Stimulated activated CD4-positive, alpha-beta T cell treated with anti-CD3 and anti-CD28 coated beads, Interleukin-2, amount 100 ng/mL, for 4 hours (primary cell): ENCODE measurements at places on chromosomes 1 and 21.

DNA sequence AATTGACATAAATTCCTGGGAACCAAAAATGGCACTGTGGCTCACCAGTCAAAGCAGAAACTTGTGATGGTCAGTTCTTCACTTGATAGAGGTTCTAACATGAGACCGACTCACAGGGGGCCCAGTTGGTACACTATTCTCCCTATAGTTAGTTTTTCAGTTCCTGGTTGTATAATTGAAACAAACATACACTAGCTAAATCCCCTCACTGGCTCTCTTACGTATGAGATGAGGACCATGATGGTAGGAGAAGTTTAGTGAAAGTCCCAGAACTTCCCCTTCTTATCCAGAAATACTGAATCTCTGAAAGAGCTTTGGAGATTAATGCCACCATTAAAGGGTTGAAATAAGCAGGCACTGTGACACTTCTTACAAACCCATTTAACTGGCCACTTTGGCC lies 2.8 kb upstream of the S100B start:
- no peak for DNase-seq

DNA sequence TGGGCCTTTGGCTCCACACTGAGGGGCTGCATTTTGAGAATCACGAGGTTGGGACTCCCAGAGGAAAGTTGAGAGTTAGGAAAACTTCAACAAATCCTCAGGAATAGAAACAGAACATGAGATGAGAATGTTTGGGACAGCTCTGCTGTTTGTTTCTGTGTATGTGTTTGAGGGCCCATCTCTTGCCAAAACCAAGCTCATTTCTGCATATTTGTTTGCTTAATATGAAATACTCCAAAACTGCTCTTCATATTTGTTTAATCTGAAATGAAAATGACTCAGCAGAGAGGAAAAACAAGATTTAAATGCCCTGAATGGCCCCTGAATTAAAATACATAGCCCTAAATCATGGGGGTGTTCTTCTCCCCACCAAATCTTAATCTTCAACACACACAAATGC lies 78.1 kb downstream of the DDR2 start:
- no peak for DNase-seq

- peak; percentile 84 for DNase-seq
Observed at GRCh38 chr1:51990478-51990965, at the start of gene RAB3B. RAB3B (minus strand) TSS chr1:51990700; CDS start chr1:51977117, 13,583 bp downstream.

- no peak for DNase-seq
Observed at GRCh38 chr1:16210581-16210980, 1.9 kb downstream of the ARHGEF19 start.

DNA sequence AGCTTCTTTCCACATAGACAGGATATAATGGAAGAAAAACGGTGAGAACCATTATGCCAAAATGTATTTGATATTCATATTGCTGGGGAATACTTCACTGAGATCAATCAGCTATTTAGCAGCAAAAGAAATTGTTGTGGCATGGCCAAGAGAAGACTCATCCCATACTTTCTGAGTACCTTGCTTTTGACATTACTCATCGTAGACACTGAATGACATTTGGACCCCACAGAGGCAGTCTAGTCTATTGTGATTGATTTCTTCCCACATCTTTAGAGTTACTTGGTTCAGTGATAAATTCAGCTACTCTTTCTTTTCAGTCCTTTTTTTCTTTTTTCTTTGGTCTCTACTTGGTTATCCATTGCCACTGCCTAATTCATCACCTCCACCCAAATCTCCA lies 22.1 kb downstream of the ATP1B1 start:
- no peak for DNase-seq

DNA sequence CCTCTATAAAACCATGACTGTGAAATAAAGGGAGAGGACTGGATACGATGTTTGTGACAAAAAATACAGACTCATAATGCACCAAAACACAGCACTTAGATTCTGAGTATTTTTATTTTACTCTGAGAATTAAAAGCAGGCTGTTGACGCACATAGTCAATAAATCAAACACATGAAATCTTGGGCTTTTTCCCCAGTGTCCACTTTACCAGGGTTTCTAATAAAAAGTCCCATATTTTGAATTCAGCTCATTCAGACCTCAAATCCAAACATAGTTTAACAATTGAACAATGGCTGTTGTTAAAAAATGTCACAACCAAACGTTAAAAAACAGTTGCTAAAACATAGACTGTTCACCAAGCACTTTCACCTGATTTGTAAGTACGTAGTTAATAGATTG lies 553.4 kb downstream of the LTN1 start:
- DNase-seq, result no peak

DNA sequence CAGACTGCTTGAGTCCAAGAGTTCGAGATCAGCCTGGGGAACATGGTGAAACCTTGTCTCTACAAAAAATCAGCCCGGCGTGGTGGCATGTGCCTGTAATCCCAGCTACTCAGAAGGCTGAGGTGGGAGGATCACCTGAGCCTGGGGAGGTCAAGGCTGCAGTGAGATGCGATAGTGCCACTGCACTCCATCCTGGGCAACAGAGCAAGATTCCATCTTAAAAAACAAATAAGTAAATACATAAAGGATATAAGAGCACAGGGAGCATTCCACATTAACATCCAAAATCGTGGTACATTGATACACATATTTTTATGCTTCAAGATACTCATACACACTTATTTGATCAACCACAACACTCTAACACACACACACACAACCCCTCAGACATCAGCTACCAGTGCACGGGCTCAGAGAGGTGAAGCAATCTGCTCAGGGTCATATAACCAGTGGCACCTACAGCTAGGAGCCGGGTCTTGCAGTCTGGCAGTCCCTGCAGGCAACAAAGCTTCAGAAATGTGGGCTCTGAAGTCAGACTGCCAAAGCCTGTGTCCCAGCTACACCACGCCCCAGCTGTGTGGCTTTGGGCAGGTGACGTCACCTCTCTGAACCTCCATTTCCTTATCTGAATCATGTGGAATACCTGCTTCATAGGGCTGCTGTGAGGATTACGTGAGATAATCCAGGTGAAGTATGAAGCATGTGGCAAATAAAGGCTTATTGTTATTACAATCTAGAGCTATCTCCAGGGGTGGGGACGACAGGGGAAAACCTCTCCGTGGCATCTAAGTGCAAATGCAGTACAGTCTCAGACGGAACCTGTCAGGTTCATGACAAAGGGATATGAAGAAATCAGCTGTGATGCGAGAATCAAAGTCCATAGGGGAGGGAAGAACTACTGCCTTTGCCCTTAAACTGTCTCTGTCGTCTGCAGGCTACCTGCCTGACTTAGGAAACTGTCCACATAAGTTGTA lies 4.8 kb upstream of the CRYBG2 start:
- DNase-seq, result peak; percentile 70

DNA sequence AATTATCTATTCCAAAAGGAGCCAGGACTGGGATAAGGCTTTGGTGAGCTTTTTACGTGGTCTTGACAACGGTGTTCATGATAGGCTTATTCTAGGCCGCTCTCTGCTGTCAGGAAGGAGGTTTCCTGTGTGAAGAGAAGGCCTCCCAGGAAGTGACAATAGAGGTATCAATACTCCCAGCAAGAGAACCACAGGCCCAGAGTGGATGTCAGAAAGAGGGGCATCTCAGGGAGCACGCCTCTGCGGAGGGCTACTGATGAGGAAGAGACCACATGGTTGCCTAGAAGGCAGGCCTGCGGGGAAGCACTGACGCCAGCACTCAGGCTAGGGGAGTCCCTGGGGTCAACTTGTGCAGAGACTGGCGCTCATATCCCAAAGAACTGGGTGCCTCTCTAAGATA lies 60.4 kb downstream of the ITPKB start:
- no peak for DNase-seq

GRCh38 chr1:62823556-62823955 lies 39.6 kb downstream of the ATG4C start:
- DNase-seq, result no peak

DNA sequence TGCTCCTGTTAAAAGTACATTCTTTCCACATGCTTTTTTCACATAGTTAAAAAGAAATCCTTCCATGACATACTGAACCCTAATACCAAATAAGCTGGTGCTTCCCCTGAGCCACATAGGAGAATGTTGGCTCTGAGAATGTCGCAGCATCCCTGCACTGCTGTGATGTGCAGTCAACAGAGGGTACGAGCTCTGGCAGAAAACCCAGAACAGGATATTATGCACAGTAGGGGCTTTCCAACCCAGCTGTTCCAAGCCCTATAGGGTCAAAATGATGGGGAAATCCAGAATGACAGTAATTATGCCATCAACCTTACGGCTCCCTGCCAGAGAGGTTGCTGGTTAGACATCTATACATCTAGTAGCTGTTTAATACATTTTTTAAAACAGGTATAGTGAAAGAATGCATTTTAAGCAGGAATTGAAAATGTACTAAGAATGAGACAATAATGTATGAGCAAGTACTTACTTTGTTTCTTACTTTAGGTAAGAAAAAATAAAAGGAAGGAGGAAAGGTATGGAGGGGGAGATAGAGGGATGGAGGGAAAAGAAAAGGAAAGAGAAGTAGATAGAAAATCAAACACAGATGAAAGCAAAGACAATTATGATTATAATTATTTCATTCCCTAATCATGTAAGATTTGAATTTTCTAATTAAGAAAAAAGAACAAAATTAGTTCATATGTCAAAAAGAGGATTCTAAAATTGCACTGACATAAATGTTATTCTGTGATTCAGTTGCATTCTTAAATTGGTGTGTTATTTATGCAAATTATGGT lies 126.0 kb downstream of the NR5A2 start:
- DNase-seq, result peak; percentile 31
